AG04450 (cell line): ENCODE measurements at places on chromosomes 4 and X. TPM values are rescaled to one million over a fixed set of nuclear protein-coding genes. Genes with fewer than 3 reads are reported as not detected.

Gene RTL9
- polyA plus RNA-seq: 0.12 and 0.37 TPM in 2 replicates

Gene GUCY1B1
- polyA plus RNA-seq: 18.7 and 25.0 TPM in 2 replicates

Gene SPACA5B
- polyA plus RNA-seq: not detected in 2 replicates

Gene ZNF718
- 2.1 and 2.6 TPM in 2 replicates for polyA plus RNA-seq

Gene SATL1
- polyA plus RNA-seq: not detected in 2 replicates

Gene CXCL8
- 4.3 and 6.1 TPM in 2 replicates for polyA plus RNA-seq

Gene SUPT20HL1
- polyA plus RNA-seq: not detected in 2 replicates

Gene SSX5
- polyA plus RNA-seq: not detected in 2 replicates

Gene MAGEA12
- polyA plus RNA-seq: not detected in 2 replicates

Gene PRDM5
- 7.9 and 12.3 TPM in 2 replicates for polyA plus RNA-seq

Gene PAGE4
- polyA plus RNA-seq: not detected in 2 replicates
